ENCODE measurements at places on chromosomes 4 and X.

- no peak for DNase-seq
Measured at GRCh38 chr4:83732114-83732635, 196.3 kb downstream of the GPAT3 start.

DNA sequence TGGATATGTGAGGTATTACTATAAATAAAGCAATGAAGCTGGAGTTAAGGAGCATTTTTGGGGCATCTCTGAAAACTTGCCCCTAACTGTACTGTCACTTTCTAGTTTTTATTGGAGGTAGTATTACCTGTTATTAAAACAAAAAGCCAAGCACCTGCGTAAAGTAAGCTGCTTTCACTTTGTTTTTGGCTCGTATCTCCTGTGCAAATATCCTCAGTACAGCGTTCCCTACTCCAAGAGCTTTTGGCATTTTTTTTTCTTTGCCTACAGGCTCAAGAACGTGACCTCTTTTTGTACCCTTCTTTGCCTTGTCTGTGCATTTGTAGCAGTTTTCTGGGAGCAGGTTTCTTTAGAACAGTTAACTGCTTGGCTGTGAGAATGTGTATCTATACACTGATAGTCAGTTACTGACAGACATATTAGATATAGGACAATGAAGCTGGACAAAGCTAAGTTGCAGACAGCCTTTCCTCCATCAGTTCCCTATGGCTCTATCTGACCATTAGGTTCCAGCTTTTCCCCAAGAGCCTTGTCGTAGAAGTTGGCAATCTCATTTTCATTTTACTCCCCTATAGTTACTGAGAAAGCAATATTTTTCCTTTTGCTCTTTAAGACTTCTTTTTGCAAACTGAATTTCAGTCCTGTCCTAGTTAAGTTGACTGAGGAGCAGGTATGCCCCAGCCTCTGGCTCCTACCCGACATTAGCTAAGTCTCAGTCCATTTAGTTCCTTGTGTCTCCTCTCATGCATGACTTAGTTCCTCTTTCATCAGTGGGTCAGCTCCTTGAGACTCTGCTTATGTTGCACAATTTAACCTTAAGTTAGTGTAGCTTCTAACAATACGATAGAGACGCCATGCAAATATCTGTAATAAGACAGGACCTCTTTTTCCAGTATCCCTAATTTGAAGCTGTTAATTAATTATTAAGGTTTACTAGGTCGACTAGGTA, 71.5 kb upstream of the HPRT1 start:
- DNase-seq, result no peak

- DNase-seq, result no peak
Measured at GRCh38 chr4:26985873-26986272, 125.2 kb downstream of the STIM2 start.

DNA sequence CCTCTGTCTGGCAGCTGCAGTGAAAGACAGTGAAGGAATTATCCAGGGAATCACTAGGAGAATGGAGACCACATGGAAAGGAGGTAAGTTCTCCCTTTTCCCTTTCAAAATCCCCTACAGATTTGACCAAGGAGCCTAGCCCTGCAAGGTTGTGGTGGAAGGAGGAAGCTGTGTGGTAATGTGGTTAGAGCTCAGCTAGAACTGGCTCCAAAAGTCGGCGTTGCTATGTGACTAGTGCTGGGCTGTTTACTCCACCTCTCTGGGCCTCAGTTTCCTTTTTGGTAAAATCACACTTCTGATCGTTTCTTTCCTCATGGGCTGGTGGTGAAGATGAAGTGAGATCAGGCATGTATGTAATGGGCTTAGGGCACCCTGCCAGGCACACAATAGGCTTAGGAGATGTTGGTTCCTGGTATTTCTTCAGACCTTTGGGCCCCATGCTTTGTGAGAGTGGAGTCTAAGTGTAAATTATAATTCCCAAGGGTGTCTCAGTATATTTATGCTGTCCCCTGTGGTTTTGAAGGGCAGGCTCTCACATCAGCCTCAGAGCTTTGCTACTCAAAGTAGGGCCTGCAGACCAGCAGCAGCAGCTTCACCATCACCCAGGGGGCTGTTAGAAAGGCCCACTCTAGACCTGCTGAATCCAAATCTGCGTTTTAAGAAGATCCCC, 183.7 kb upstream of the BCOR start:
- DNase-seq, result no peak

DNA sequence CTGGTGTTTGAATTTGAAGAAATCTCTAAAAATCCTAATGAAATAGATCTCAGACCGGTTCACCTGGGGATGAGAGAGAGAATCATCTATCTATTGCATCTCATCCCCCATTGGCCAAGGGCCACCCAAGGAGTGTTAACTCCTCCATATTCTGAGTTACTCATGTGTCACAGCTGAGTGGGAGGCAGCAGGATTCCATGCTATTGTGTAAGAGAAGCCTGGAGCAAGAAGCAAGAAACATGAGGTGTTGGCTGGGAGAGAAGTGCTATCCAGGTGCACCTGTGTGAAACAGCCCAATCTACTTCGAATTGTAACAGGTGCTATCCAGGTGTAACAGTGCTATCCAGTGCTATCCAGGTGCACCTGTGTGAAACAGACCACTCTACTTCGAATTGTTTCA, 150.3 kb upstream of the MAOA start:
- DNase-seq, result no peak

DNA sequence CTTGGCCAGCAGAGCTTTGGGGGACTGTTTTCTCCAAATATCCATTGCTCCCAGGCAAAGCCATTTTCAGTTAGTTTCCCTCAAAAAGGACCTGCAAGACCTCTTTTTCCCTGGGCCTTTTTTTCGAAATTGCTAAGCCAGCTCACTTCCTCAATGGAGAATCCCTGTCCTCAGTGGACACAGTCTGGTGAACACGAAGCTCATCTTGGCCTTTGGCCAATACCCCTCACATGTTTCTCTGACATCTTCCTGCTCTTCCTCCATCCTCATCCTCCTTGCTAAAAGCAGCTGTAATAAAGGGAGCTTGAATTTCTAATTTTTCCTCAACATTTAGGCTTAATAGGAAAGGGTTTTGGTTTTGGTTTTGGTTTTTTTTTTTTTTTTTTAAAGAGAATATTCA, 17.6 kb upstream of the PRPS1 start:
- DNase-seq, result no peak

- DNase-seq, result no peak
Measured at GRCh38 chr4:89803915-89804314, 33.0 kb downstream of the SNCA start.

GRCh38 chrX:153727123-153727931, 2.7 kb downstream of the ABCD1 start:
- no peak for DNase-seq

DNA sequence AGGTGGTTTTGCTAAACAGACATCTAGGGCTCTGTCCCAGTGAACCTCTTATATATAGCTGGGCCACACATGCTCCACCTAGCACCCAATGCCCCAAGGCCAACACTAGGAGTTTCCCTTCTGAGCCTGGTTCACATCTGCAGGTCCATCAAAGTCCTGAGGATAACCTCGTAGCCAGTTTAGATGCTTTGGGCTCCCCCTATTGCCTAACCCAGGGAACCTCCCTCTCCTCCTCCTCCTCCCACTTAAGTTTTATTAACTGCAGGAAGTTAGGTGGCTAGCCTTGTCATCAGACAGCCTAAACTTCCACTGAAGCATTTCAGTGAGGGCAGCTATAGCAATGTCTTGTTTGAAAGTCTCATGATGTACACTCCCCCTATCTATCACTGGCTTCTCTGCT, 88.0 kb downstream of the GUCY2F start:
- no peak for DNase-seq

DNA sequence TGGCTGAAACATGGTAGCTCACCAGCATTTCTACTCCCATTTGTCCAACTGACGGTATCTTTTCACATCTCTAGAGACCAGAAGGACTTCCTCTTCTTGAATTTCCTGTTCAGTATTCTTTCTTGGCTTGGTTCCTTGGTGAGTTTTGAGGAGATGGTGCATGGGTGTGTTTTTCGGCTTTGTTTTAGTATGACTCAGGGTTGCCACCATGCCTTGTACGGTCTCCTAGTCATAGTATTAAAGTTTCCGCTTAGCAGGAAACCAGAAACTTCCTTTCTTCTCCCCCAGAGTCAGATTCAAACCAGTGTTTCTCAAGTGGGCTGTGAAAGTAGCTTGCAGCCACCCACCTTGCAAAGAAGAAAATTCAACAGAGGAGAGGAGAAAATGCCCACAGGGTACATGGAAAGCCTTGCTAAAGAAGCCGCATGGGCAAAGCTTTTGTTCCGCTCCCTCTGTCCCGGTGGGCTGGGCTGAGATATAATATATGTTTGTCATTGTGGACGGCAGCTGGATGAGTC, 5.7 kb downstream of the CD99 start:
- DNase-seq, result no peak
